ENCODE measurements at places on chromosomes 11 and 22. TPM values are rescaled to one million over a fixed set of nuclear protein-coding genes. Genes with fewer than 3 reads are reported as not detected.

Gene CCDC89
- 0.81 TPM for total RNA-seq

DNA sequence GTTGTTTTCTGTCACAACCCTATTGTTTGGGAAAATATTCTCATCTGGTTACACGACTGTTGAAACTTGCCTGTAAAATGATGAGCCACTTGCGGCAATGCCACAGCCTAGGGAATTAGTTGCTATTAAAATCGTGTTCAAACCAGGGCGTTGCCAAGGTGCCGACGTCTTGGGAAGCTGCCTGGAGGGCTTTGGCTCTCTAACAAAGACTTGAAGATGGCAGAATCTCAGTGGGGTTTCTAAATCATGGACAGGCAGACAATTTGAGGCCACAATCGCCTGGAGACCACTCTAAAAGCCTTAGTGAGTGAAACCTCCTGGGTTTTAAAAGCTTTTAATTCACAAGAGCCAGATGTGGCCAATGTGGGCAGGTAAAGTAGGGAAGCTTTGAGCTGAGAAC lies 117.2 kb upstream of the BMAL1 start:
- no peak for DNase-seq
- H3K4me1 ChIP-seq, result no peaks in the 10 kb centered on the region
- no peaks in the 10 kb centered on the region for H3K36me3 ChIP-seq

DNA sequence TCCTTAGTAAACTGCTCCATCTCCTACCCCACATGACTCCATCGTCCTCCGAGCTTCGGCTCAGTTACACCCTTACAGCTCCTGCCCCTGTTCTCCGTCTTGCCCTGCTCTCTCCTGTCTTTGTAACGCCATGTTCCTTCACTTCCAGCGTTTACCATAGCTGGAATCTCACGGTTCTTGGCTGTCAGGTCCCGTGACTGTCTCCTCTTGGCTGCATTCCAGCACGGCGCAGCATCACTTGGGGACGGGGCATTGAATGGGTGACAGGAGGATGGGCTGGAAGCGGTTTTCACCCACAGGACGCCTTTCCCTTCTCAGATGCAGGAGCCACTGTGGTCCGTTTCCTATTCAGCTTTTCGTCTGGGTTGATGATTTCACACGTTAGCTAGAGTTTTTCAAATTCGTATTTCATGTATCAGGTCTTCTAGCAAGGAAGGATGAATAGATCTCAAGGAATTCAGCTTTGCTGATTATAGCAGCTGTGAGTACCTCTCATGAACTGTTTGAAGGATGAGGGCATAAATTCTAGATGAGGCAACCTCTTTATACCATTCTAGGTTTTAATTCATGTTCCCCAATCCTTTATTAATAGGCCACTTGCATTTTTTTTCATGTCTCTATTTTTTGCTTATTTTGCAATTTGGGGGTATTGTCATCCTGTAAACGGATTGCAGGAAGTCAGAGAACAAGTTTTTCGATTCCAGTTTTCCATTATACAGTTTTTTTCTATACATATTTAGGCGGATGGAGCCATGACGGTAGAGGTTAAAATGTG lies 29.1 kb downstream of the ZBED4 start:
- no peak overlapping the region for H3K27ac ChIP-seq
- H3K4me3 ChIP-seq, result no peak overlapping the region
- peaks cover 22% of the 10 kb centered on the region for H3K36me3 ChIP-seq
- H3K27me3 ChIP-seq, result no peaks in the 10 kb centered on the region

- H3K27me3 ChIP-seq, result no peaks in the 10 kb centered on the region
- H3K36me3 ChIP-seq, result no peaks in the 10 kb centered on the region
- no peak overlapping the region for H3K4me3 ChIP-seq
- no peak overlapping the region for H3K27ac ChIP-seq
- no peak for DNase-seq
Measured at GRCh38 chr11:113296447-113297205, 17.8 kb upstream of the TTC12 start.

GRCh38 chr22:29377979-29378378 lies 10.4 kb downstream of the AP1B1 start:
- H3K27ac ChIP-seq, result no peak overlapping the region
- H3K4me1 ChIP-seq, result no peaks in the 10 kb centered on the region
- no peak overlapping the region for H3K4me3 ChIP-seq
- H3K27me3 ChIP-seq, result no peaks in the 10 kb centered on the region

DNA sequence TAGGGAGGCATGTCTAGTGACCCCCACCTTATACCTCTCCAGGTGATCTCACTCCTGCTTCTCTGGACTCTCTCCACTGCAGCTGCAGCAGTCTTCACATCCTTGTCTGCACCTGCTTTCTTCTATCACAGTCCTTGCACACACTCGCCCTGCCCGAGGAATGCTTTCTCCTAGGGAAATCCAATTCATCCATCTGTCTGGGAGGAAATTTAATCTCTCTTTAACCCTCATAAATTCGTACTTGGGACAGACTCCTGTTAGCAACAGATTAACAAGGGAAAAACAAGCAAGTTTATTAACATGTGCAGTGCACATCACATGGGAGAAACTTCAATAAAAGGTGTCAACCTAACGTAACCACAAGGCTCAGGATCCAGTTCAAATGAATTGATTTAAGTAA lies 11.3 kb upstream of the RCN1 start:
- no peaks in the 10 kb centered on the region for H3K36me3 ChIP-seq
- H3K27ac ChIP-seq, result no peak overlapping the region
- no peaks in the 10 kb centered on the region for H3K4me1 ChIP-seq

Data from thoracic aorta (tissue), 2 donors.